Neuronal stem cell (in vitro differentiated cells): ENCODE measurements at places on chromosomes 12 and 14.

DNA sequence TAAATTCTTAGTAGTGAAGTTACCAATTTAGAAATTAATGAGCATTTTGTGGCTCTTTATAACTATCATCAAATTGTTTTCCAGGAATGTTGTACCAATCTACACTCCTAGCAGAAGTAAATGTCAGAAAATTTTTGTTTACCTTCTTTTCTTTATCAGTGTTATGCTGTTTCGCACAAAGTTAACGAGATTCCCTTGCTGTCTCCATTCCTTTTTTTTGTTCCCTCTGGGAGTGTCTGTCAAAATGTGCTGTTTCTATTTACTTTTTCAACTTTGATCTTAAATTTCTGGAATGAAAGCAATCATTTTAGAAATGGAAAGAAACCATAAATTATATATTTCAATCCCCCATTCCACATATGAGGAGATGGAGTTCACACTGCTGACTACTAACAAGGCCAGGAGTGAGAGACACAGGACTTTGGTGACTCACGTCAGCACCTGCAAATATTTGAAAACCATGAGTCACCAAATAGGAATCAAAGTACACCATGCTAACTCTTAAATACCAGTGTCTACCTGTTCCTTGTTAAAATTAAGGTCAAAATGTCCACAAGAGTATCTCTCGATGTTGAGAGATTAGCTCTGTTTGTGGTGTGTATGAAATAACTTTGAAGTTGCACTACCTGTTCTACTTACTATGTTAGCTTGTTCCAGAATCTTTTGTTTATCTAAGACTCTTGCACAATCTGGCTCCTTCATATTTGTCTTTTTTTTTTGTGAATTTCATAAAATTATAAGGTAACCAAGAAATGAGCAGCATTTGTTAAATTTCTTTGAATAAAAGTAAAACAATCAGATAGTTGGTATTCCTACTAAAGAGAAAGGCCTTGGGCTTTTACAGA is 106.0 kb downstream of the RMST start:
- DNase-seq: no peak

DNA sequence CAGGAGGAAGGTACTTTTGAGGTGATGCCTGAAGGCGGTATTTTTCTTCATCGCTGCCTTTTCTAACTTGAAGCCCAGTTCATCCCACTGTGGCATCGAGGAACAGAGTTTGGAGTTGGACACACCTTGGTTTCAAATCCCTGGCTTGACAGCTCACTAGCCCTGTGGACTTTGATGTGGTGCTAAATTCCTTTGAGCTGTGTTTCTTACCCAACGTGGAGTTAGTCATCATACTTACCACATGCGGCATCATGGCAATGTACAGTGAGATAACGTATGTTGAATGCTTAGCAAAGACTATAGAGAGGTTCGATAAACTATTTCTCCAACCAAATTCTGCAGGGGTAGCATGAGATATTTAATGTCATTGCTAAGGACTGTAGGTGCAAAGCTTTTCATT is 3.4 kb downstream of the PLEKHG3 start:
- no peak for DNase-seq

DNA sequence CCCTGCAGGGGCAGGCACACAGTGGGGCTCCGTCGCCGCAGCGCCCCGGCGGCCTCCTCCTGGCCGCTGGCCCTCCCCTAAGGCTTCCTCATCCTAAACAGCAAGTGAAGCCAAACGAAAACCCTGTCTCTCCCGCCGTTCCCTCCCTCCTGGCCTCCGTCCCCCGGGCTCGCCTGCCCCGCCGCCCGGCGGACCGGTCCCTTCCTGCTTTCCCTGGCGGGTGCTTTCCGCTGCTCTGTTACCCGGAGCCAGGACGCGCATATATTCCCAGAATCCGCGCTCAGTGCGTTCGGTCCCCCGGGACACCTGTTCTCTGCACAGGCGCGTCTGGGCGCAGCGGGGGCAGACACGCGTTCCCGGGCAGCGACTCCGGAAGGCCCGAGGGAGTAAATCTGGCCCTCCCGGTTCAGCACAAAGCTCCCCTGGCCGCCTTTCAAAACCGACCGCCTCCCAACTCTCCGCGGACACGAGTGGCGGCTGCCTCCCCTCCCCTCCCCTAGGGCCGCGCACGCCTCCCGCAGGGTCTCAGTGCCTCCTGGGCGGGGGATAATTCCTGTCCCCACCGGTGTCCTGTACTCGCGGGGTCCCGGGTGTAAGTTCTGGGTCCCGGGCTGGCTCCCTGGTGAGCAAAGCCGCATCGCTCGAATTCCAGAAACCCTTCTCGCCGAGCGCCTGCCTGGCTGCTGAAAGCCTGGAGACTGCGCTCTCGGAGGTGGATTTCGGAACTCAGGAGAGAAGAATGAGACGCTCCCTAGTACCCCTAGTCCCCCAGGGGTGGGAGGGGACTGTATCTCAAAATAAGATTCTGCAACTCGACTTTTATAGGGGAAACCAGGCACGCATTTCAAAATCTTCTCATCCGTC is 21.4 kb upstream of the CEP170B start:
- DNase-seq: peak; percentile 59

- DNase-seq: no peak
Measured at GRCh38 chr12:57479043-57479375, 657 bp downstream of the ARHGAP9 start.

DNA sequence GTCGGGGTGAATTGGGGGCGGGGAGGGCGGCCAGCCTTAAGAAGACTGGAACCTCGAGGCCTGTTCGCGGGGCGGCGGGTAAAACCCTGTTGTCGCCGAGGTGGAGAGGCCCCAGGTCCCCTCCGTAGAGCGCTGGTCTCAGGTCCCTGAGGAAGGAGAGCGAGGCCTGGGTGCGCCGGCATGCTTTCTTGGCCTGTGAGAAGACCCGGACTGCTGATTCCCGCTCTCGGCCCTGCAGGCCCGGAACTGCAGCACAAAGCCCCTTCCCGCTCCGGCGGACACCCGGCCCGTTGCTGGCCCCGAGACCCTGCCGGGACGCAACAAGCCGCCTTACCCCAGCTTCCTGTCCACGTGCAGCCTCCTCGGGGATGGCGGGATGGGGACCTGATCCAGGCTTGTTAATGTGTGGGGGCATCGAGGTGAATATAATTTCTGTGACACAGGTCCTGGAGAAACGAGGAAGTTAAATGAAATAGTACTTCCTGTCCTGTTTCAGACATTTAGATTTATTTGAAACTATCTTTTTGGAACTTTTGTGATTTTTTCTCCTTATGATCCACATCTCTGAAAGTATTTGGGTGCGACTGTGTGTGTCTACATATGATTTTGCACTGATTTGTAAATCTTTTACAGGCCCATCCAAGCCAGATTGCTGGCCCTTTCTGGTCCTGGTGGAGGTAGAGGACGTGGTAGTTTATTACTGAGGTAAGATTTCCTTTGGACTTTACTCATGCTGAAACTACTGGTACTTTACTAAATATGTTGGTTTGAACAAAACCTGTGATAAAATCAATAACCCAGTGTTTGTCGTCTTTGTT is 600 bp downstream of the PNN start:
- no peak for DNase-seq

GRCh38 chr12:3757261-3757660 is 4.4 kb upstream of the CRACR2A start:
- no peak for DNase-seq

DNA sequence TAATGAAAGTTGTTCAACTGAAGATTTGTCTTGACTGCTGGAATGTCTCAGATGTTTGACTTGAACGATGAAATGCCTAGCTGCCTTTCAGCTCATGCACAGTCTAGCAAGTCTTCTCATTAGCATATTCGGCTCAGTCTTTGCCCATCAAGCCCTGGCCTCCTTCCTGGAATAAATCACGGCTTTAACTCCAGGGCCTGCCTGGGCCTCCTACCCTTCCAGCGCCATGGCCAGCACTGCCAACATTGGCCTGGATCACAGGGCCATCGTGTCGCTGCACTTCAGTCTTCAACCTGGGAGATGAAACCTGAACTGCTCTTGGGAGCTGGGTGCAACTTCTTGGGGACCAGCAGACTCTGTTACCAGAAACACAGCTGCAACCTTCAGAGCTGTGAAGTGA is 126.7 kb upstream of the TMEM260 start:
- DNase-seq: no peak

GRCh38 chr12:911191-911826 is 38.2 kb downstream of the RAD52 start:
- no peak for DNase-seq

GRCh38 chr14:48967419-48967818 is 618.8 kb downstream of the RPS29 start:
- DNase-seq: no peak

GRCh38 chr14:97916669-97917568 is 1119.7 kb downstream of the VRK1 start:
- DNase-seq: no peak
